ENCODE measurements at places on chromosomes 2 and 18.

- no peak for DNase-seq
Measured at GRCh38 chr2:174704061-174704460, 60.2 kb downstream of the CHRNA1 start.

DNA sequence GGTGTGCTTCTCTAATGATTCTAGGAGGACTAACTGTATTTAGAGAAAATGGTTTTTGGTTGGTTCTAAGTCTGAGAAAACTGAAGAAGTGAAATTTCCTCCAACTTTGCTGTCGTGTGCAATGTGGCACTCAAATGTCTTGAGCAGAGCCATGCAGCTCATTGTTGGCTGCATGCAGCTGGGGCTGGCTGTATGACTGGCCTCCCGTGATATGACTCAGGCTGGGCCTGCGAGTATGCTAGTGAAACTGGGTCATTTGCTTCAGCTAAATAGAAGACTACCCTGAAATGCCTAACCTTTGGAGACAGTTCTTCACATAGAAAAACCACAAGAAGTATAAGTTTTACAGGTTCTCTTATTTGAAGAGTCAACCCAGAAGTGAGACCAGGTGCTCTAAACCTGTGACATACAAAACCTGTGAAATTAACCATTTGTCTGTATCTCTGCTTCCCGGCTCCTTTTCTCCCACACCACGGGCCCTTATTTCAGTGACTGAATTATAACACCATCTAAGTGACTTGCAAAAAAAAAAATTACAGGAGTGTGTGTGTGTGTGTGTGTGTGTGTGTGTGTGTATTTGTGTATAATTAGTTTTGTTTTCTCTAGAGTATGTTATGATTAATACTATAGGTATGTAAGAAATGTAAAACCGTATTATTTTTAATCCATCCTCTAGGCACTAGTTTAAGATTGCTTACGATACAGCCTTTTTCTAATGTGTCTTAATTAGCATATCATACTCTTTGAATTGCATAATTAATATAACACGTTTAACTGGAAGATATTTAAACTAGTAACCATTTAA is 15.9 kb downstream of the POLI start:
- no peak for DNase-seq

DNA sequence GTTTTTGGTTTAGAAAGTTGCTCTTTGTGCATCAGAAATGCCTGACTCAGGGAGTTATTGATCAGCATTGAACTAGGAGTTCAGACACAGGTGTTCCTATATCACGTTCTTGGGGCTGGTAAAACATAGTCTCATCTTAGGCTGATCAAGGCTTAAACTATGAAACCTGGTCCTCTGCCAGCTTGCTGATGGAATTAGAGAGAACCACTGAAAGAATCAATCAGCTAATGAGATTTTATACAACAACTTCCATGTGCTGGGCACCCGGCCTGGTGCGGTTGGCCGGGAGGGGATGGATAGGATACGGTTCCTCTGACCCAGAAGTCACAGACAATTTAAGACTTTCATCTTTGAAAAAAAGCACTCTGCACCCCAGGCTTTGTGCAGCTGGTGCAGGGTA is 164.9 kb downstream of the RDH14 start:
- no peak for DNase-seq

GRCh38 chr2:30931841-30932407 is 124.7 kb upstream of the CAPN13 start:
- no peak for DNase-seq

- no peak for DNase-seq
Measured at GRCh38 chr2:74201596-74201995, 3.2 kb downstream of the MTHFD2 start.

DNA sequence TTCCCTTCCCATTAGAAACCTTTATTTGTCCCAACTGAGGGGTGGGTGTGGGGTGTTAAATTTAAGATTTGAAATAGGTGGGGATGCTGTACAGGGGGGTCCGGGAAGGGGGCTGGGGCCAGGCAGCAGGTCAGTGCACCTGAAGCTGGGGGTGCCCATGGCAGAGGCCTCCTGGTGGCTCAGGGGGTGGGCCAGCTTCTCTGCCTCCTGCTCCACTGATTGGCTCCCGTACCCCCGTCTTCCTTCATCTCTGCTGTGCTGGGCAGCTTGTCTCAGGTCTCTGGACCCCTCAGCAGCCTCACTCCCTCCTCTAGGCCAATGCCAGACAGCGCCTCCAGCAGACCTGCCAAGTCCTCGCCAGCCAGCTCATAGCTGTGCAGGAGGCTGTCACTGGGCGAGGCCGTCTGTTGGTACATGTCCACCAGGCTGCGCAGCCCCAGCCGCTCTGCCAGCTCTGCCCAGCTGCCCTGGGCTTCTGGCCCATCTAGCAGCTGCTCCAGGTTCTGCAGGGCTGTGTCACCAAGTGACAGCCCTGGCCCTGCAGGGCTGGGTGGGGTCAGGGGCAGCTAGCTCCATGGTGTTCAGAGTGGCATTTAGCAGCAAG is 2.0 kb upstream of the ANKRD62 start:
- no peak for DNase-seq
